ELF-1 (cell line): ENCODE measurements at places on chromosomes 13 and 19.

DNA sequence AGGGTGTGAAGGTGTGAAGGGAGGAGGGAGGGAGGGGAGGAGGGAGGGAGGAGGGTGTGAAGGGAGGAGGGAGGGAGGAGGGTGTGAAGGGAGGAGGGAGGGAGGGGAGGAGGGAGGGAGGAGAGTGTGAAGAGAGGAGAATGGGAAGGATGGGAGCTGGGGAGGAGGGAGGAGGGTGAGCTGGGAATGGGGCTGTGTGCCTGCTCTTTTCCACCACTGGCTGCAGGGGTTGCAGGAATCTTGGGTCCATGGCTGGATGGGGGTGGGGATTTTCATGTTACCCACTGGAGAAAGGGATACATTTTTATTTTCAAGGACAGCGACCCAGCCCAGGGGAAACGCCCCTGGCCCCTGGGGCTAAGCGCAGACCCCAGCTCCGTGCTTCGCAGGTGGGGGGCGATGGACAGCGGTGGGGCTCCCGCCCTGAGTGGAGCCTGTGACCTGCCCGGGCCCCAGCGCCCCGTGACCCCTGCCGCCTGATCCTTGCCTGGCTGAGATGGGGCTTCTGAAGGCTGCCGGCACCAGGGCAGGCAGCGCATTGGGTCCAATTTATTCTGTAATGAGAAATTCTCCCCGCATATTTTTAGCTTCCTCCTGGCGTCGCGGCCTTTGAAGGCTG is 3.0 kb upstream of the EFNA2 start:
- DNase-seq, result no peak

DNA sequence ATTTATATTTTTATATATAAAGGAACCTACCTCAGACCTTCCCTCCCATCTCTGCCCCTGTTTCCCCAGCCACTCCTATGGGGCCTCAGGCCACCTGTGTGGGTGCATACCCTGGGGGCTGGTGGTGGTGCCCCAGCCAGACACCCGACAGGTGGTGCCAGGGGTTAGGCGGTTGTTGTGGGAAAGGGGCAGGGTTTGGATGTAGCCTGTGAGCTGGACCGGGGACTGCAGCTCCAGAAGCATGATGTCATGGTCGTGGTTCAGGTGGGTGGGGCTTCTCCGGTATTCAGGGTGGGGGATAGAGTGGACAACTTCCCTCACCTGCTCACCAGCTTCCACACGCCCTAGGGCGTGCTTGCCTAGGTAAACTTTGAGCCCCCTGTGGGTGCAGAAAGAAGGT is 5.2 kb downstream of the KLK13 start:
- DNase-seq, result no peak

GRCh38 chr13:45882626-45883025 is 31.1 kb upstream of the SIAH3 start:
- DNase-seq, result peak; percentile 93

DNA sequence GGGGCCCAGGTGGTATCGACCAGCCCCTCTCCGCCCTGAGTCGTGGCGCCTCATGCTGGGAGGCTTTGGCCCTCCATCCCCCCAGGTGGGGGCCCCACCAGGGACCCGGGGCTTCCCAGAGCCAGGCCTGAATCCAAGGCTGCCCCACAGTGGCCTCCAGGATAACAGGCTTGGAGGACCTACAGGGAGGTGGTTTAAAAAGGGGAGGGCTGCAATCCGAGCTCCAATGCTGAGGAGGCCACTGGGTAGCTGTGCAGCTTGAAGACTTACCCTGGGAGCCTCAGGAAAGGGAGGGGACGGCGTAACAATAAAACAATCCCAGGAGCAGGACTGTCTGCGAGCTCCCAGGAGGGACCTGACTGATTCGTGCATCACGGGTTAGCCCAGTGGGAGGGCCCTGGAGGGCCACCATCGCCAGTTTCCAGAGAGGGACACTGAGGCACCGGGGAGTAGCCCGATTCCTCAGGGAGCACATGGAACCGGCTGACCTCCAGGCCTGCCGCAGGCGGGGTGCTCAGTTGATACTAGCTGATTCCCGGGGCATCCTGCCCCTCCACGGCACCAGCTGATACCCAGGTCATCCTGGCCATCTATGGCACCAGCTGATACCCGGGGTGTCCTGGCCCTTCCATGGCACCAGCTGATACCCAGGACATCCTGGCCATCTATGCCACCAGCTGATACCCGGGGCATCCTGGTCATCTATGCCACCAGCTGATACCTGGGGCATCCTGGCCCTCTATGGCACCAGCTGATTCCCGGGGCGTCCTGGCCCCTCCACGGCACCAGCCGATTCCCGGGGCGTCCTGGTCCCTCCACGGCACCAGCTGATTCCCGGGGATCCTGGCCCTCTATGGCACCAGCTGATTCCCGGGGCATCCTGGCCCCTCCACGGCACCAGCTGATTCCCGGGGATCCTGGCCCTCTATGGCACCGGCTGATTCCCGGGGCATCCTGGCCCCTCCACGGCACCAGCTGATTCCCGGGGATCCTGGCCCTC is 3.7 kb upstream of the C2CD4C start:
- DNase-seq, result peak; percentile 73

GRCh38 chr13:20953245-20953931 is 50.8 kb upstream of the XPO4 start:
- peak; percentile 49 for DNase-seq

DNA sequence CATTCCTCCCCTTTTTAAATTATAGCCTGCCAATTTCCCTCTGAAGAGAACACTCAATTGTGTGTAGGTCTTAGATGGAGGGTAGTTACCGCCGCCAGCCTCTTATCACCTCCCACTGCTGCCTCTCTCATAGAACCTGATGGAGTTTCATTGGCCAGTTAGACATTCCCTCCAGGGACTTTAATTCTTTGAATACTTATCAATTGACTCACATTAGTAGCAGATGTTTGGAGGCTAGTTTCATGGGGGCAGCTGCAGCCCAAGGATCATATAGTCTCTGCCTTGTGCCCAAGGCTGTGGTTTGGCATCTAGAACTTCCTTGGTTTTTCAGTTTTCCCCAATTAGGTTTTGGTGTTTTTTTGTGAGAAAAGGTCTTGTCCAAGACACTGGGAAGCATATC is 318.9 kb upstream of the HTR2A start:
- peak; percentile 53 for DNase-seq

- DNase-seq, result no peak
Measured at GRCh38 chr13:37409756-37410155, 188.8 kb downstream of the POSTN start.

- peak; percentile 98 for DNase-seq
Measured at GRCh38 chr19:55086730-55087541, 11.3 kb downstream of the EPS8L1 start.

DNA sequence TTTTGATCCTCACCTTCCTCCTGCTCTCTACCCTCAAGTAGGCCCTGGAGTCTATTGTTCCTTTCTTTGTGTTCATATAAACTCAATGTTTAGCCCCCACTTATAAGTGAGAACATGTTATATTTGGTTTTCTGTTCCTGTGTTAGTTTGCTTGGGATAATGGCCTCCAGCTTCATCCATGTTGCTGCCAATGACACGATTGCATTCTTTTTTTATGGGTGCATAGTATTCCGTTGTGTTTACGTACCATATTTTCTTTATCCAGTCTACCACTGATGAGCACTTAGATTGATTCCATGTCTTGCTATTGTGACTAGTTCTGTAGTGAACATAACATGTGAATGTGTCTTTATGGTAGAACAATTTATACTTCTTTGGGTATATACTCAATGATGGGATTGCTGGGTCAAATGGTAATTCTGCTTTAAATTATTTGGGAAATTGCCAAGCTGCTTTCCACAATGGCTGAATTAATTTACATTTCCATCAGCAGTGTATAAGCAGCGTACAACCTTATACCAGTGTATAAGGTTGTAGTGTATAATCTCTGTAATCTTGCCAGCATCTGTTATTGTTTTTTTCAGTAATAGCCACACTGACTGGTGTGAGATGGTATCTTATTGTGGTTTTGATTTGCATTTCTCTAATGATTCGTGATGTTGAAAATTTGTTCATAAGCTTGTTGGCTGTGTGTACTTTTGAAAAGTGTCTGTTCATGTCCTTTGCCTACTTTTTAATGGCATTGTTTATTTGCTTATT is 288.9 kb downstream of the KCNRG start:
- no peak for DNase-seq

DNA sequence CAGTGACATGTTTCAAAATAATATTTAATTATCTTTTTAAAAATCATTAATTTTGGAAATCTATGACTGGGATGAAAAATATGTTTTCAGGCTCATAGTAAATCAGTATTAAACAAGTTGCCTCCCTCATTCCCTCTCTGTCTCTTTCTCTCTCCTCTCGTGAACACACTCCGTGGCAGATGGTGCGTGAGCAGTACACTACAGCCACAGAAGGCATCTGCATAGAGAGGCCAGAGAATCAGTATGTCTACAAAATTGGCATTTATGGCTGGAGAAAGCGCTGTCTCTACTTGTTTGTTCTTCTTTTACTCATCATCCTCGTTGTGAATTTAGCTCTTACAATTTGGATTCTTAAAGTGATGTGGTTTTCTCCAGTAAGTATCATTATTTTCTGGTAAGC is 22.7 kb downstream of the SGCG start:
- DNase-seq, result no peak

DNA sequence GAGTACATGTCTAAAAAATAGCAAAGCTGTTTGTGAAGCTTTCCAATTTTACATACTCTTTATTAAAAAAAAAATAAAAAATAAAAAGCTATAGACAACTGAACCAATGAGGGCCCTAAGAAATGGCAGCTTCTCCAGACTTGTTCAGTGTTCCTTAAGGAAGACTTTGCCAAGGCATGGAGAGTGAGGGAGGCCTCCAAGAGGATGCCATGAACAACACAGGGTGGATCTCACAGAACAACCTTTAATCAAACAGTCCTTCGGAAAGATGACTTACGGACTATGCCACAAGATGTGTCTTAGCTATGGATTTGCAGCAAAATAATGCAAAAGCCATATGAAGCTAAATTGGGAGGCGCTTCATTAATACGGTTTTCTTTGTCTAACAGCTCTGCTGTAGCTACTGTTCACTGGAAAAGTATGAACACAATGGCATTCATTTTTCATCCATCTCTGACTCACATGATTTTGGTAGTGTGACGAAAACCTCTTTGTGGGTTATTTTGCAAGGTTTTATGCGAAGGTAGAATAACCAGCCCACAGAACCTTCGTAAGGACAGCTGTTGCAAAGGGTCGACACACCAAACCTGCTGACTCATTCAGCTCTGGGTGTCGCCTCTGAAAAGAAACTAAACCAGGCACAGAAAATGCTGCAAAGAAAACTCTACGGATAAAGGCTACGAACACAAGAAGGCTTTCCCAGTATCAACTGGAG is 27.7 kb downstream of the EFNB2 start:
- DNase-seq, result no peak

GRCh38 chr19:3697671-3698385 is 2.4 kb downstream of the PIP5K1C start:
- DNase-seq, result no peak

GRCh38 chr19:58544591-58545285 is 874 bp downstream of the TRIM28 start:
- no peak for DNase-seq

DNA sequence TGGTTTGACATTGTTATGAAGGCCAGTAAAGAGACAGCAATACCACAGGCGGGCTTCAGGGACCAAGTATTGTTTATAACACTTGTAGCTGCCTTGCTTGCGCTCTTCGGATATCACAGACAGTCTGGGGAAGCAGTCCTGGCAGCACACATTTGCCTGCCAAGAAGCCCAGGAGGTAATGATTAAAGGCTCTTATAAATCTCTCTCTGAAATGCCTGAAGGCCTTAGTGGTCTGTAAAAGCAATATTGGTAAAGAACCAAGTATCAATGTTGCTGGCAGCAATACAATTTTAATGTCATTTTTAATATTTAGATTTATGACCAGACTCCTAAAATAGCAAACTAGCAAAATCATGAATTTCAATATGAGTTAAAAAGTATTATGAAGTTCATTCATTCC is 1312.4 kb downstream of the PCDH9 start:
- no peak for DNase-seq
